ENCODE measurements at places on chromosomes 6 and 20. TPM values are rescaled to one million over a fixed set of nuclear protein-coding genes. Genes with fewer than 3 reads are reported as not detected.

SLC26A8 gene
- total RNA-seq, result not detected

- H3K36me3 ChIP-seq, result no peaks in the 10 kb centered on the region
- no peaks in the 10 kb centered on the region for H3K27me3 ChIP-seq
- H3K4me1 ChIP-seq, result no peaks in the 10 kb centered on the region
- DNase-seq, result no peak
- no peak overlapping the region for H3K4me3 ChIP-seq
Observed at GRCh38 chr6:142653710-142654420, 291.1 kb downstream of the HIVEP2 start.

RBPJL gene
- total RNA-seq, result not detected

ZSCAN23 gene
- 3.9 TPM for total RNA-seq

NR2E1 gene
- total RNA-seq, result not detected

ADAM33 gene
- total RNA-seq, result 73.6 TPM

DNA sequence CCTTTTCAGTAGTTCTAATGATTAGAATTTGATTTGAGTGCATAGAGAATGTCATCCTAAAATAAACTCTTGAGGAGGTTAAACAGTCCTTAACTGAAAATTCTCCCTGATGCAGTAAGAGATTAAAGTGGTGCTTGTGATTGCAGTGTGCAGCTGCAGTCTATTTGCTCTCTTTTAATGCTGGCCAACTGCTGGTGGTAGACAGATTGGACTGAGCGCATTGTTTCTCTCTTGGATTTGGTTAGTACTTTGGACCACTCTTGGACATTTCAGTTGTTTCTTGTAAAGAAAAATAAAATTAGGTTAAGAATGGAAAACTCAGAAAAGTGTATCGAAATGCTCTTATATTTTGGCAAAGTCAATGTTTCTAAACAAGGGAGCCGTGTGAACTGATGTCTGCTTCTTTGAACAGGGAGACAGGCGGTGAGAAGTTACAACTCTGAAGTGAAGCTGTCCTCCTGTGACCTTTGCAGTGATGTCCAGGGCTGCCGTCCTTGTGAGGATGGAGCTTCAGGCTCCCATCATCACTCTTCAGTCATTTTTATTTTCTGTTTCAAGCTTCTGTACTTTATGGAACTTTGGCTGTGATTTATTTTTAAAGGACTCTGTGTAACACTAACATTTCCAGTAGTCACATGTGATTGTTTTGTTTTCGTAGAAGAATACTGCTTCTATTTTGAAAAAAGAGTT is 127.2 kb downstream of the CD109 start:
- H3K4me1 ChIP-seq, result peaks cover 15% of the 10 kb centered on the region
- no peaks in the 10 kb centered on the region for H3K36me3 ChIP-seq
- H3K4me3 ChIP-seq, result no peak overlapping the region
- no peaks in the 10 kb centered on the region for H3K27me3 ChIP-seq
- DNase-seq, result no peak

FOXO3 gene
- 75.5 TPM for total RNA-seq

DNA sequence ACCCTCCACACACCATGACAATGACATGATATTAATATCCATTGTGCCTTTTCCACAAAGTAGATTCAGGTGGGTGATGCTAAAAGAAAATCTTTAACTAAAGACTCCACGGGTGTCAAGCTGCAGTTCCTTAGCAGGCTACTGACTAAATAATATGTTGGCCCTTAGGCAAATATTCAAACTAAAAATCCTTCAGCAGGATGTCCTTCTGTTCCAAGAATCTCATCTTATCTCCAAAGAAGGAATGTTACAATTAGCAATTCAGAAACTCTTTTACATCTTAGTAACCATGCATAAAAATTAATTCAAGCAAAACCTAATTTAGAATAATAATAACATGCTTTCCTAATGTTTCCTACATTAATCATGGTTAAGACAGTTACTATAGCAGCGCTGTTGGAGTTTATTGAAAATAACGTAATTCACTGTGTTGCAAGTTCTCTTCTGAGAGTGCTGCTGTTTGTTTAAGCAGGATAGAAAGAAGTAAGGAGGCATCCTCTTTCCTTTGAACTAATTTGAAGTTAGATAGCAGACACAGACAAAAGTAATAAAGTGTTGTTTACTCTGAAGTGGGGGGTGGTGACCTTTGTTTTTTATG is 414.8 kb upstream of the CDH4 start:
- no peak overlapping the region for H3K4me3 ChIP-seq
- no peaks in the 10 kb centered on the region for H3K4me1 ChIP-seq
- no peaks in the 10 kb centered on the region for H3K36me3 ChIP-seq
- H3K27ac ChIP-seq, result no peak overlapping the region

GRCh38 chr20:51412333-51412871 is 130.1 kb downstream of the NFATC2 start:
- H3K27me3 ChIP-seq, result no peaks in the 10 kb centered on the region
- H3K27ac ChIP-seq, result peak overlapping the region; percentile 45
- H3K4me1 ChIP-seq, result peaks cover 16% of the 10 kb centered on the region
- peak overlapping the region; percentile 2 for H3K4me3 ChIP-seq
- peak; percentile 76 for DNase-seq
- H3K36me3 ChIP-seq, result no peaks in the 10 kb centered on the region

Data from sigmoid colon (tissue), 7 donors.